Stimulated activated CD4-positive, alpha-beta T cell treated with anti-CD3 and anti-CD28 coated beads, Interleukin-4, amount 100 ng/mL, for 24 hours (primary cell): ENCODE measurements at places on chromosomes 6 and 20.

- DNase-seq = no peak
These were observed 17.7 kb downstream of the CST8 start for GRCh38 chr20:23508449-23509229.

GRCh38 chr6:92687278-92687677 lies 732.1 kb downstream of the EPHA7 start:
- no peak for DNase-seq

DNA sequence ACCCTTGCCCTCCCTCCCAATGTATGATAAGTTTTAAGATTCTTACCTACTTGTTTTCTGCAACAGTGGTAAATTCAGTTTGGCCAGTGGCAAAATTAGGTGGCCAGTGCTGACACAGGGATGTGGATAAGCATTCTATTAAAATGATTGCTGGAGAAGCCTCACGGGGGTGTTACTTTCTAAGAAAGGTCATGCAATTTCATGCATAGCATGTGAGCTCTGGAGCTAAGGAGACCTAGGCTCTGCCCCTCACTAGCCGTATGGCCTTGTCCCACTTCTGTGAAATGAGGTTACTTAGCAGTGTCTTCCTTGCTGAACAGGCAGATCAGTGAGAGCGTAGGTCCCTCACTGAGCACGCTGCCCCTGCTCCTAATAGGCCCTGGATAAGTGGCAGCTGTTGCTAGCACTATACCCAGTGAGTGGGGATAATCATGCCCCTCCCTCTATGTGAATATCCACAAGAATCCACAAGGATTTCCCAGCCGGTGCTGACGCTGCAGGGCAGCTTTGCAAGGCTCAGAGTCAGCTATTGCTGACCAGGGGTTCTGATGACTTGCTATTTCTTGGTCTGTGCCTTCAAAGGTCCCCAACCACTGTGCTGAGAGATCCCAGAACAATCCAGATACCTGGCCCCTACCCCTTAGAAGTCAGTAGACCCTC lies 86.5 kb upstream of the MRPS10 start:
- no peak for DNase-seq

DNA sequence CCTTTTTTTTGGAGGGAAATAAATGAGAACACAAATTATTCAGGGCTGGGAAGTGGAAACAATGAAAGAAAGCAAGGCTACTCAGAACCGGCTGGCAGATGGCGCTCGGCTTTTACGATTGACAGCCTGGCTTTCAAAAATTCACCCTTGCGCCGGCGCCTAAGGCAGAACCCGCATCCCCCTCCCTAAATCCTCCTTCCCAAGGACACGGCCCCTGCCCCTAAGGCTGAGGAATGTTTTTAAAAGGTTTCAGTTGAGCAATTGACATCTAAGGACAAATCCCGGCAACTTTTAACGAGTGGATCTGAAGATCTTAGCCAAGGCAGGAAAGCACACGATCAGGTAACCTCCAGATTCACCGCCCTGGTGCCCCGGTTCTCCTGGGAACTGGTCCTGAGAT lies 16.3 kb downstream of the GNAS start:
- no peak for DNase-seq

- no peak for DNase-seq
These were observed 132.4 kb downstream of the BMP7 start for GRCh38 chr20:57133926-57134650.

DNA sequence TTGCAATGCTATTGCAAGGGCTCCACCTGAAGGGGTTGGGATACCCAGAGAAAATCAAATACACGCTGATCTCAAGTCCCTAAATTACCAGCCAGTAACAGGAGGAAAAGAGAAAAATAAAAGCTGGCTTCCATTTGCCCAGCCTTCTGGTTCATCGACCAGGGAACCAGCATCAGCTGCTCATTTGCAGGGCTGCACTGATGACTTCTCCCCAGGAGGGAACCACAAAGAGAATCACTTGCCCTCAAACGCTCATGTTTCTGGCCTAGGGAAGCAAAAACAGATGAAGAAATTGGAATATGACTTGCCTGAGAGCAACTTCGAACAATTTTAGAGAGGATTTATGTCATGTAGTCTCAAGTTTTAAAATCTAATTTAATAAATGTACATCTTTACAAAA lies 119.7 kb downstream of the SH3BGRL2 start:
- DNase-seq = no peak

DNA sequence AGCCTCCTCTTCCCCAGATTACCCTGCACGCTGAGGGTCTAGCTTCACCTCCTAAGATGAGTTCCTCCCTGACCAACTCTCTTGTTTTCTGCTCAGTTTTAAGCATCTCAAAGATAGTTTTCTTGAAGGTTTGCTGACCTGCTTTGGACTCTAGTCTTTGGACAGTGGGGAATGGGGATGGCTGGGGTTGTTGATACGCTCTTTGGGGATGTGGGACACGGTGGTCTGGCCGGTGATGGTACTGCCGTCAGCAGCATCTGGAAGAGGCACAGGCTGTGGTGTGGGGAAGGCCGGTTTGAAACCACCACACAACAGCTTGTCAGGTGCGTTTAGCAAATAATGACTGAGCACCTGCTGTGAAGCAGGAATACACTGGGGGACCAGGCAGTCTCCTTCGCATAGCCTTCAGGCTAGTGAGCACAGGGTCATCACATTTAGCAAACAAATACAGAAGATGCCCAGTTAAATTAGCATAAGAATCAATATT lies 94.1 kb downstream of the TMEM242 start:
- DNase-seq = no peak

DNA sequence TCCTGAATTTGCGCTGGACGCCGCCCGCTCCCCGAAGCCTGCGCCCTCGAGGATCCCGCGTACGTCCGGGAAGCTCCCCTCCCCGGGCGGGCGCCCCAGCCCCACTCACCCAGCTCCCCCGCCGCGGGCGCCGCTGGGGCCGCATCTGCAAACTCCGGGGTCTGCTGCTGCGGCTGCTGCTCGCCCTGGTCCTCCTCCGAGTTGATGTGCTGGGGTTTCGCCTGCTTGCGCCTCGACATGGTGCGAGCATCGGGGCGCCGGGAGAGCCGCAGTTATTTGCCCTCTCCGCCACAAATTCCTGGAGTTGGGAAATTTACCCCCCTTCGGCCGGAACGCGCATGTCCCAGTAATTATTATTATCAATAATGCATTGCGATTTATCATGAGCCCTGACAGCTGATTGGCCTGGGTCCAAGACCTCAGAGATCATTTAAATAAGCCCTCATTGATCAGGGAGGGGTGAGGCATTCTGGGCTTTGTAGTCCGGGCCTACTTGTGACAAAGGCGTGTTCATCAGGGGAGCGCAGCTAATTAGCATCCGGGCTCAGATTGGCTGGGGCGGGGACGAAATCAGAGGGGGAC lies at the start of gene SALL4:
Gene SALL4, minus strand, starts transcription at position 352 of the 582 bp plus-strand sequence. Its CDS starts 113 bp downstream, at position 239.
- DNase-seq = no peak
